Ureter (tissue), 1 donor: ENCODE measurements at places on chromosomes 7 and 10.

DNA sequence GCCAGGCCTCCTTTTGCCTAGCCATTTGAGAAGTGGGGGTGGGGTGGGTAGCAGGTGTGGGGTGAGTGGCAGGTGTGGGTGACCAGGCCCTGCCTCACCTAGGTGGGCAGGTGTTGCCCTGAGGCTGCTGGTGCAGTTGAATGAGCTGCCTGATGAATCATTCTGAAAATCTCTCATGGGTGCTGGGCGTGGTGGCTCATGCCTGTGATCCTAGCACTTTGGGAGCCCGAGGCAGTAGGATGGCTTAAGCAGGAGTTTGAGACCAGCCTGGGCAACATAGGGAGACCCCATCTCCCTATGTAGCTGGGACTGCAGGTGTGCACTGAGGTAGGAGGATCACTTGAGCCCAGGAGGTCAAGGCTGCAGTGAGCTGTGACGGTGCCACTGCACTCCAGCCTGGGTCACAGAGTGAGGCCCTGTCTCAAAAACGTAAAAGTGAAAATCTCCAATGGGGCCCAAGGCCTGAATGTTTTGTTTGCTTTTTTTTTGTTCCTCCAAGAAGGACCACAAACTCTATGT, 17.7 kb downstream of the TSPAN14 start:
- no peak for DNase-seq

DNA sequence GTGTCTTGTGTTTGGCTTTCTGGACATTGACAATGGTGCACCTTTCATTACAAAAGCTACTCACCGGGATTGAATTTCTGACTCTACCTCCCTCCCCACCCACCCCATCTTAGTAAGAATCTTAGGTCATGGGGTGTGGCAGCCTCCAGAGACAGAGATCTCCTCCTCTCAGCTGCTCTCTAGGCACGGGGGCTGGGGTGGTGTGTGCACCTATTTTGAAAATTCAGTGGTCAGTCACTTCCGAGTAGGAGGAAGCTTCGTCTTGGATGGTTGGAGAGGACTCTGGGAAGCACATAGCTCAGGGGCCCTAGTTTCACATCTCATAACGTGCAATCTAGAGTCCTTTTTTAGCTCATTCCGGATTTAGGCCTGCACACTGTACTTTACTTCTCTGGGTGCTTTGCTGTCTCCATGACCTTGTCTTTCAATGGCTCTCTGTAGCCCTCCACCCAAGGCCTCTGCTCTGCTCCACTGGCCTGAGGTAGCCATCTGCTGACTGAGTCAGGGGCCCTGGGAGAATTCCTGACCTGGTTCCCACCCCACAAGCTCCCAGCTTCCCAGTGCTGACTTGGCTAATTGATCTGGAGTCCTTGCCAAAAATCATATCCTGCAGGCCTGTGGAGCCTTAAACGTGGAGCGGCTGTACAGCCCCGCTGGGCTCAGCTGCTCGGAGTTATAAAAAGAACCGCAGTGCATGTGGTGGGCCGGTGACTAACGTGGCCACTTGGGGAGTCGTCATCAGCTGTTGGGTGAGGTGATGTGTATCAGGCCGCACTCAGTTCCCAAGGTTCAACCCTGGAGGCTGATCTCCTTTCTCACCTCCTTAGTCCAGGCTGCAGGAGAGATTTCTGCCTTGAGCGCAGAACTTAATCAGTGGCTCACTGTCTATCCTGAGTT, 19.3 kb upstream of the ADAMTS14 start:
- DNase-seq: peak; percentile 41

- DNase-seq: no peak
Observed at GRCh38 chr7:96135241-96135640, 186.7 kb downstream of the SLC25A13 start.

- DNase-seq: no peak
Observed at GRCh38 chr7:4127909-4128560, 554.1 kb upstream of the FOXK1 start.

DNA sequence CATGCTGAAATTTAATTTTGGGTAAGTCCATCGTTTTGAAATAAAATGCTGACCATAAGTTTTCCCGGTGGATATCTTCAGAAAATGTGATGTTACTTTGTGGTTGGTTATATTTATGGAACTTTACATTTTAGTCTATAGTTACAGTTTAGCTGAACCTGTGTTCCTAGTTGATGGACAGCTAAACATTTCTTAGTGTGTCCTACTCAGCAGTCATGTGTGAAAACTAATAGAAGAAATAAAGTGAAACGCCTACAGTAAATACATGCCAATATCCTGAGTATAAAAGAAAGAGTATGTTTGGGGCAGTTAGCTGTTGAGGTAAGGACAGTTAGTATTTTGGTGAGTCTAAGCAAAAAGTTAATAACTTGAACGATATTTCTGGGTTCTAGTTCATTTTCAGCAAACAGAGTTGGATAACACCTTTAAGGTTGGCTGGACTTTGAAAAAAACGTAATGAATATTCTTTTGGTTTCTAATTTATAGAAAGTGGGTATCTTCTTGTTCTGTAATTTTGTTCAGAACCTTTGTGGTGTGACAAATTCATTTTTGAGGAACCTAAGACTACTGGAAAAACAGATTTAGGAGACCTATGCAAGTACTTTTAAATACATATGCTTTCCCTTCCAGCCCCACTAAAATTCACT, 28.7 kb downstream of the LCOR start:
- DNase-seq: no peak

- no peak for DNase-seq
Observed at GRCh38 chr7:26458466-26459145, 166.9 kb downstream of the SNX10 start.

DNA sequence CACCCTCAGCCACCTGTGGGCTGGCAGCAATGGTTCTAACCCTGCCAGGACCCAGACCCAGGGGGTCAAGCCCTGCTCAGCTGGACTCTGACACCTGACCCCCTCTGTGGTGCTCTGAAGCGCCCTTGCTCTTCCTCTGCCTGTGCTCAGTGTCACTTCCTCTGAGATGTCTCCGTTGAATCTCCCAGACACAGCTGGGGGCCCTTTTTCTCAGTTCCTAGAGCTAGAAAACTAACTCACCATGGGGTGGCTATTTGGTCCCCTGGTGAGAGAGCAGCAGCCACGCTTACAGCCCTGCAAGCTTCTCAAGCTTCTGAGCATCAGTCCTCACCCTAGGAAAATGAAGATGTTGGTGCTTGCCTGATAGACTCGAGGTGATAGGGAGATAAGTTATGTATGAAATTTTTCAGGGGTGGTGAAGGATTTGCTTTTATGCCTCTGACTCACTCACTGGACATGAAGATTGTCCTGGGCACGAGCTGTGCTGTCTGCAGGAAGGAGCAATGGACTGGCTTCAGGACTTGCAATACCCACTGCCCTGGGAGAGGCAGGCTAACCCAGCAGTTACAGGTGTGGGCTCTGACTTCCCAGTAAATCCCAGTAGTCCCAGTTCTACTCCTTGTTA, 29.6 kb downstream of the COL13A1 start:
- DNase-seq: no peak
